ENCODE measurements at places on chromosomes 16 and 17.

GRCh38 chr16:67242138-67242730, 5.0 kb downstream of the FHOD1 start:
- no peak for DNase-seq

DNA sequence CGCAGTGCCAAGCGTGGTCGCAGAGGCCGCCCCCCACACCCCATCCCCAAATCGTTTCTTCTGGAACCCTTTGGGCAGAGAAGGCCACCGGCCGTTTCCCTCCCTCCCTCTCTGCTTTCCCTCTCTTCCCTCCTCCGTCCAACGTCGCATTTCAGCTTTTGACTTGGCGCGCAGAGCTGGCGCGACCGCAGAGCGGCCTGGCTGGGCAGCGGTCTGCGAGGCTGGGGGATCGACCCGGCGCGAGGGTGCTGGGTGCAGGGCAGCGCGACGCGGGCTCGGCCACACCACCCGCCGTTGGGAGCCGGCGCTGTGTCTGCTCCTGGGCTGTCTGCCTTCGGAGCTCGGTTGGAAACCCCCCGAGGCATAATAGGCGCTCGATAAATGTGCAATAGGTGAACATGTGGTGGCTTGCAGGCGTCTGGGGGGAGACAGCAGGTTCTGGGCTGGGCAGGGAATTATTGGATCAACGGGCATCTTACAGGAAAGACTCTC, 2.8 kb upstream of the NTN3 start:
- DNase-seq = no peak

DNA sequence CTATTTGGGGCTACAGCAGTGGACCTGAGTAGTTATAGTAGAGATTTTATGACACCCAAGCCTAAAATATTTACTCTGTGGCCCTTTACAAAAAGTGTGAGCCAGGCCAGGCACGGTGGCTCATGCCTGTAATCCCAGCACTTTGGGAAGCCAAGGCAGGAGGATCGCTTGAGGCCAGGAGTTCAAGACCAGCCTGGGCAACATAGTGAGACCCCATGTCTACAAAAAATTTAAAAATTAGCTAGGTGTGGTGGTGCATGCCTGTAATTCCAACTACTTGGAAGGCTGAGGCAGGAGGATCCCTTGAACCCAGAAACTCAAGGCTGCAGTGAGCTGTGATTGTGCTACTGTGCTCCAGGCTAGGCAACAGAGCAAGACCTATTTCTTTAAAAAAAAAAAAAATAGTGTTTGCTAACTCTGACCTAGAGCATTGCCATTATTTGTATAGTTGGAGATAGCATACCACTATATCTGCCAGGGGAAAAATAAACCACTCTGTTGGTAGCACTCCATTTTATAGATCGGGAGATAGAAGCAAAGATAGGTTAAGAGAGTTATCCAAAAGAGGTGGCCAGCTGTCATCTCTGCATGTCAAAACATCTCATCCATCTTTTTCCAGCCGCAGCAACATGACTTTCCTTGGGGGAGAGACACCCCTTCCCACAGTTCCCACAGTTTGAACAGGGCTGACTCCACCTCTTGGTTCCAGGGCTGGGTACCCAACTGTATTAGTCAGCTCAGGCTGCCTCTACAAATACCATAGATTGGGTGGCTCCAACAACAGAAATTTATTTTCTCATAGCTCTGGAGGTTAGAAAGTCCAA, 3.0 kb upstream of the ITPRIPL2 start:
- no peak for DNase-seq

- no peak for DNase-seq
Measured at GRCh38 chr16:13314633-13315032, 413.2 kb downstream of the SHISA9 start.
